ENCODE measurements at places on chromosomes 5 and 9.

GRCh38 chr5:76953551-76954382, 922 bp downstream of the CRHBP start:
- DNase-seq = no peak

DNA sequence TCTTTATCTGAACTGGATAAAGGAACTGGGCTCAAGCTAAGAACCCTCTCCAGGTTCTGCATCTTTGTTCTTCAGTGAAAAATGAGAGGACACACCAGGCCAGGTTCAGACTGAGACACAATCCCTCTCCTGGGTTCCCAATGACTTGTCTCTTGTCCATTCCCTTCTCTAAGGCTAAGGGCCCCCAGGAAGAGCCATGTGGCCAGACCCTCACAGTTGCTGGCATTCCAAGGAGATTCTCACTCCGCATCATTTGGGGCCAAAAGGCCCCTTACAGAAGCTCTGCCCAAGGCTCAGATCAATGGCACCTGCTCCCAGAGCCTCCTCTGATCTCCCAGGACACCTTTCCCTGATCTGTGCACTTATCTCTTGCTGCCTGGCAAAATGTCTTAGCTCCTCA, 4.9 kb downstream of the IL4 start:
- no peak for DNase-seq

GRCh38 chr9:109143881-109144562, 23.0 kb downstream of the FRRS1L start:
- no peak for DNase-seq

- no peak for DNase-seq
Measured at GRCh38 chr9:69743930-69744329, 15.9 kb downstream of the PTAR1 start.

DNA sequence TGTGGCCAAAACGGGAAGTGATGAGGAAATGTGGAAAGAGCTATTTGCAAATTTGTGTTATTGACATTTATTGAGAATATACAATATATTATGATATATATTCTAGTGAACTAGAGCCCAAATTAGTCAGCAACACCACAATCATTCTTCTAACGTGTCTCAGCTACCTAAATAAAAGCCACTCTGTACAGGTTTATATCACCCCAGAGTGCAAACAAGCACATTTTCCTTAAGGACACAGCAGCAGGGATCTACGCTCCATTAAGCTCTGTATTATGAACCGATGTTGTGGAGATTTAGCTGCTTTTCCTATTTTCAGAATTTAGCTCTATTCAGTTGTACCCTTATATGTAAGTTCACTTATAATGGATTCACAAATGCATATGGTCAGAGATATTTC, 77.9 kb downstream of the CDH18 start:
- no peak for DNase-seq

GRCh38 chr5:82917584-82917983, 159.6 kb downstream of the TMEM167A start:
- no peak for DNase-seq
